ENCODE measurements at places on chromosomes 3 and 15. TPM values are rescaled to one million over a fixed set of nuclear protein-coding genes. Genes with fewer than 3 reads are reported as not detected.

TUSC7 gene
- not detected for polyA plus RNA-seq

IQSEC1 gene
- polyA plus RNA-seq = 36.8 TPM

DLL4 gene
- 7.2 TPM for polyA plus RNA-seq

NDN gene
- polyA plus RNA-seq = 95.3 TPM

MSL2 gene
- 4.2 TPM for polyA plus RNA-seq
